ENCODE measurements at places on chromosomes 16 and 17.

DNA sequence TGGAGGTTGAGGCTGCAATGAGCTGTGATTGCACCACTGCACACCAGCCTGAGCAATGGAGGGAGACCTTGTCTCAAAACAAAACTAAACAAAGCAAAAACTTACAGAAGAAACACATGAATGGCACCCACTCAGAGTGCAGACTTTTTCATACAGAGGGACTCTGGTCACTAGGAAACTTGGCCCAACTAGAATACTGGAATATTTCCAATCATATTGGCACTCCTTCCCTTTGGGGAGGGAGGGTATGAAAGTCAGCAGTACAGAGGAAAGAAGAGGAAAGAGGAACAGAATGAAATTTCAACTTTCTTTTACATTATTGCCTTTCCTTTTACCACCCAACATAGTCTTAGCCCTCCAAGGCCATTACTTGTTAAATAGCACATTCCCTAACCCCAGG lies 28.2 kb downstream of the CMTR2 start:
- no peak for DNase-seq

DNA sequence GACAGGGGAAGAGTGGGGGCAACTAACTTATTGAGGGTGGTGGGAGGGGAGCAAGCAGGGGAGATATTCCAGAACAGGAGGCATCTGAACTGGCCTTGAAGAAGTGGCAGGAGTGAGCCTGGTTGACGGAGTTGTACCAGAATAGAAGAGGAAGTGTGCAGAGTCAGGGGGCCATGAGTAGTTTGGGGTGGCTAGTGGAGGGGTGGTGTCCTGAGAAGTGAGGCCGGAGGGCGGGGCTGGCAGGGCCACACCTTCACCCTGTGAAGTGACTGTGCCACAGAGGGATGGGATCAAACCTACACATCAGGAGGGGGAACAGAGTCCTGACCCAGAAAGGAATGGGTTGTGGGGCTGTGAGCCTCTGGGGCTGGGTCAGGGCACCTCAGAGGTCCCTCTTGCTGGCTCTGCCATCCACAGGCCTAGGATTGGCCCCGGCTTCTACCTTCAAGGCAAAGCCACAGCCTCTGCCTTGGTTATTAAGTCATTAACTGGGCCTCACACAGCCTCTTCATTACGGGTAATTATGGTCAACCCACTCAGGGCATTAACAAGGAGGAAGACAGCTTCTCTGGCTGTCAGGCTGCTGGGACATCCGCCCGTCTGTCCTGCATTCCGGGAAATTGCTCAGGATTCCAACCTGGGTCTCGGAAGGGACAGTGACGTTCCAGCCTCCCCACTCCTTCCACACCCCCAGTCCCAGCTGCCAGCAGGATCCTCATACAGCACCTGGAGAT lies 12.7 kb downstream of the SPNS2 start:
- no peak for DNase-seq

GRCh38 chr16:59878999-59879398 lies 1144.9 kb upstream of the GOT2 start:
- no peak for DNase-seq

DNA sequence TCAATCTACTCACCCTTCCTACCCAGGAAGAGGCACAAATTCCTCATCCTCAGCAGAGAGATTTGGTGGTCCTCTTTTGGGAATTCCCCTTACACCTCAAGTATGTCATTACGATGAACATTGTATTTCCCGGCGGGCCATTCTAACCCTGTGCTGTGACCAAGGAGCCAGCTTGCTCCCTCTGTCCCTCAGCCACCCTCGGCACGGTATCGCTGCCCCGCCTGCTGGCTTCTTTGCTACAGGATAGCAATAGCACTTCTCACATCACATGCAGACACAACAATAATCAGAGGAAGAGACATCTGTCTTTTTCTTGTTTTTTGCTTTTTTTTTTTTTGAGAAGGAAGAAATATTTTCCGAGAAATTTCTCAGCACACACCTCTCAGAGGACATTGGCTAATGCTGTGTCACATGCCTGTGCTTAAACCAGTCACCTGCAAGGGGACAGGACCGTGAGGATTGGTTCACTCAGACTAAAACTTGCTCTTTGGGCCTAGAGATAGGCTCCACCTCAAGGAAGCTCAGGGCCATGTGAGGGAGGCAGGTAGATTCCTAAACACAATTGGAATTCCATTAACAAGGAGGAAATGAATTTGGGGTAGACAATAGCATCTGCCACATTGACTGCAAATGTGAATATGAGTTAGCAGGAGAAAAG lies 41.2 kb downstream of the TMC5 start:
- DNase-seq, result no peak

- DNase-seq, result no peak
Measured at GRCh38 chr16:83392743-83393142, 415.0 kb upstream of the HSBP1 start.

GRCh38 chr17:82343560-82343959 lies 10.0 kb upstream of the SECTM1 start:
- DNase-seq, result no peak

DNA sequence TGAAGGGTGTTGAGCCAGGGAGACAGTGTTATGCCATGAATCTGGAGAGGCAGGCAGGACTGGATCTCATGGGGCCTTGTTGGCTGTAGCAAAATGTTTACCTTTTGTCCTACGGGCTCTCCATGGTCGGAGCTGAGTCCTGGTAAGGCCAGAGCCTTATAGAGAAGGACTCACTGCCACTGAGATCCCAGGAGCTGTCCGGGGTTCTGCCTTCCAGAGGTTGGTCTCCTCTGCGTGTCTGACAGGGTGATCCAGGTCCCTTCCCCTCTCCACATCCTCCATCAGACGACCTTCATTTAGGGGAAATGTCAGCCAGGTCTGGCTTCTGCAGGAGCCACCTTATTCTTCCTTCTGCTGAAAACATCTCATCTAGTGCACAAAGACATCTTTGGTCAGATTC lies 285.2 kb upstream of the N4BP1 start:
- no peak for DNase-seq

GRCh38 chr16:86956437-86956836 lies 360.8 kb downstream of the C16orf95 start:
- DNase-seq, result no peak

GRCh38 chr16:55225972-55226542 lies 97.9 kb upstream of the IRX6 start:
- DNase-seq, result no peak

GRCh38 chr17:64384253-64385186 lies 6.1 kb downstream of the PECAM1 start:
- DNase-seq, result peak; percentile 45

- no peak for DNase-seq
Measured at GRCh38 chr16:17362183-17362582, 108.6 kb downstream of the XYLT1 start.

- DNase-seq, result no peak
Measured at GRCh38 chr16:89620406-89620841, 7.0 kb downstream of the DPEP1 start.

DNA sequence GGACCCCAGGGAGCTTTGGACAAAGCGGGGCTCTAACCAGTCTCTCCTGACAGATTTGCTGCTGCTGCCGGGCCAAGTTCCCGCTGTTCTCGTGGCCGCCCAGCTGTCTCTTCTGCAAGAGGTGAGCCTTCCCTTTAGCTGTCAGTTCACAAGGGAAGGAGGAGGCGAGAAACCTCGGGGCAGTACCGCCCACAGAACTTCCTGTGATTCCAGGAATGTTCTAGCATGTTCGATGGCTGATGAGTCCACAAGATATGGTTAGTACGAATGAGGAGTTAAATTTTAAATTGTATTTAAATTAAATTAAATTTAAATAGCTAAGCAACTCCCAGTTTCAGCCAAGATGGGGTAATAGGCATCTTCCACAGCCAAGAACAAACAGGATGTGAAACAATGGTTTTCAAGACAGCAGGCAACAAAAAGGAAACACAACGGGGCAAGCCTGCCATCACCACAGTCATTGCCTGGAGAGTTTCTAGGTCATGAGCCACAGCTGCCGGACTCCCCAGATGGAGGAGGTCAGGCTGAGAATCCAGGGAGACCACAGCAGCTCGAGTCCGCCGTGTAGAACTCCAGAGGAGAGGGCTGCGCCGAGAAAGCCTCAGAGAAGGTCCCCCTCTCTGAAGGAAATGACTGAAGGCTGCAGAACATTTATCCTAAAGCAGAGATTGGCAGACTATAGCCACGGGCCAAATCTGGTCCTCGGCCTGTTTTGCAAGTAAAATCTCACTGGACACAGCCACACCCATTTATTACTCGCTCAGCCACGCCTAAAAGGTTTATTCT lies 9.5 kb upstream of the TCF25 start:
- DNase-seq, result peak; percentile 62

DNA sequence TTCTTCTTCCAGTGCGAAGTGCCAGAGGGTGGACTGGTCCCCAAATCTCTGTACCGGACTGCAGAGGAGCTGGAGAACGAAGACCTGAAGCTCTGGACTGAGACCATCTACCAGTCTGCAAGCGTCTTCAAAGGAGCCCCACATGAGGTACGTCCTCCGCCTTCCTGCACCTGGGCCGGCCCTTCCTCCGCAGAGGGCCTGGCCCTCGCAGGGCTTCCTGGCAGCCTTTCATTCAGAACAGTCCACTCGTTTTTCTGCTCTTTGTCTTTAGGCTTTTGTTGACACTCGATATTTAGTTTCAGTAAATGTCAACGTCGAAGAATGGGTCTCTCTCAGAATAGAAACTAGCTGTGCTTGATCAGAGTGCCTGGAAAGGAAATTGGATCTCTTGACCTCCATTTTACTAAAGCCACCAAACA lies 68.6 kb downstream of the SEC14L1 start:
- no peak for DNase-seq

DNA sequence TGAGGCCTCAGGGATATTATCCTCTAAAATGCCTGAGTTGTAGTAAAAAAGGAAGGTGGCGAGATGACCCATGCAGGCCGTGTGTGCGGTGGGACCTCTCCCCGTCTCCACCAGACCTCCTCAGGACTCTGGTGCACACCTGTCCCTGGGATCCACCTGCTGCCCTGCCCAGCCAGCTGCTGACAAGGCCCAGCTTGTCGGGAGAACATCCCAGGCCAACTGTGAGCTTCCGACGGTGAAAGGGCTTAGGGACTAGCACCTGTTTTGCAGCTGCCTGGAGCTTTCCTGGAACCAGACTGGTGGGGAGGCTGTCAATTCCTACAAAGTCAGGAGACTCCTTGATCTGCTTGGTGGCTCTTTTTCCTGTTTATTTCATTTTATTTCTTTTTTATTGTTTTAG lies 11.6 kb downstream of the IL34 start:
- no peak for DNase-seq

- DNase-seq, result peak; percentile 91
Measured at GRCh38 chr17:1648963-1649843, 463 bp downstream of the RILP start.

- no peak for DNase-seq
Measured at GRCh38 chr17:16942141-16943031, 29.5 kb downstream of the TNFRSF13B start.

Measured in CD8-positive, alpha-beta T cell (primary cell).